Activated T-cell treated with anti-CD3 and anti-CD28 coated beads, Interleukin-2, amount 50 U/mL, for 1 hour (primary cell): ENCODE measurements at places on chromosomes 11 and 22.
A peak's percentile ranks its signal among the peaks of the same experiment; 100 is the strongest.

DNA sequence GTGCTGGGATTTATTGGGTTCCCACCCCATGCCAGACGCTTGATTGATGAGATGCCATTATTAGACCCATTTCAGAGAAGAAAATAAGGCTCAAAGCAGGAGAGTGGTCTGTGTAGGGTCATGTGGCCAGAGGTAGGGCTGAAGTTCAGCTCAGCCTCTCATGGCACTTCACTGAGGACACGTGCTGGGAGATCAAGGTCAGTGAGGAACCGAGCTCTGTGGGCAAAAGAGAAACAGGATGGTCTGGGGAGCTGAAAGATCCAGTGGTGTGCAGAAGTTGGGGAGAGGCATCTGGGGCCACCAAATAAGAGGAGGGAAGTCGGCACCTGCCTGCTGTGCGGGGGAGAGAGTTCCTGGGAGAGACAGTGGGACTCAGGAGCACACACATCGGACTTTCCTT, 19.6 kb downstream of the RHOD start:
- no peak for DNase-seq

GRCh38 chr22:20588092-20588842, 80.9 kb downstream of the MED15 start:
- DNase-seq, result no peak

- DNase-seq, result no peak
These were observed 87.8 kb upstream of the FAT3 start for GRCh38 chr11:92136797-92137196.

GRCh38 chr11:119828819-119829218, 99.8 kb upstream of the NECTIN1 start:
- no peak for DNase-seq

- DNase-seq, result peak; percentile 91
These were observed 27.6 kb downstream of the CD5 start for GRCh38 chr11:61129639-61130523.
